WTC11 (cell line): ENCODE measurements at places on chromosomes 1 and 21.

GRCh38 chr1:205748403-205749233 is 1.4 kb downstream of the NUCKS1 start:
- no peak for DNase-seq

DNA sequence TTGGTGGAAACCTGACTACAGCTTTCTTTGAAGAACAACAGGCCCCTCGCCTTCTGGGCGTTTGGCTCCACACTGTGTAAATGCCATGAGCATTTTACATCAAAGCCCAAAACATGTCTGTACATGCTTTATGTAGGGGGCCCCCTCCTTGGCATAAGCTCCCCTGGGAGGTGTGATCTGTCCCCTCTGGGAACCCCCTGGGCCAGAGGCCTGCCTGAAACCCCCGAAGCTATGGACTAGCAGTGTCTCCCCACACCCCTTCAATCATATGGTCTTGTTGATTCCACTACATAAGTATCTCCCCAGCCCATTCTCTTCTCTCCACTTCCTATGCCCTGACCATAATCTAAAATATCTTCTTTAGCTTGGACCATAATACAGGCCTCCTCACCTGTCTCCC is 241.5 kb downstream of the C1orf94 start:
- DNase-seq, result no peak

GRCh38 chr1:66175098-66175497 is 358.9 kb upstream of the SGIP1 start:
- no peak for DNase-seq

DNA sequence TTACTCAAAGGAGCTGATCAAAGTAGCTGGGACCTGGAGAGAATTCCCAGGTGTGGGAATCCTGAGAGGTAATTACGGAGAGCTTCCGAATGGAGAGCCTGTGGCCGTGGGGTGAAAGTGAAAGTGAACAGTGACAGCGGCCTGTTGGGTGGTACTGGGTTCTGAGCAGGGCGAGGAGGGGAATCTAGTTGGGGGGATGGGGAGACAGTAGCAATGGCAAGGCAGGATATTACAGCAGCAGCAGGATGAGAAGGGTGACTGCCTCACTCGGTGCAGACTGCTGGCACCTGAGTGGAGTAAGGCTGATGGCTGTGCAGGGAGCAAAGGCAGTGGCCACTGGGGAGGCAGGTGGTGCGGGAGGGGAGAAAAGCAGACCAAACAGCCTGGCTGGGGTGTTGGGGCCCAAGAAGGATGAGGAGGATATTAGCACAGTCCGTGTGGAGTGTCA is 70.3 kb upstream of the PRDX6 start:
- no peak for DNase-seq

GRCh38 chr1:1086911-1087341 is 12.8 kb upstream of the RNF223 start:
- DNase-seq, result no peak

DNA sequence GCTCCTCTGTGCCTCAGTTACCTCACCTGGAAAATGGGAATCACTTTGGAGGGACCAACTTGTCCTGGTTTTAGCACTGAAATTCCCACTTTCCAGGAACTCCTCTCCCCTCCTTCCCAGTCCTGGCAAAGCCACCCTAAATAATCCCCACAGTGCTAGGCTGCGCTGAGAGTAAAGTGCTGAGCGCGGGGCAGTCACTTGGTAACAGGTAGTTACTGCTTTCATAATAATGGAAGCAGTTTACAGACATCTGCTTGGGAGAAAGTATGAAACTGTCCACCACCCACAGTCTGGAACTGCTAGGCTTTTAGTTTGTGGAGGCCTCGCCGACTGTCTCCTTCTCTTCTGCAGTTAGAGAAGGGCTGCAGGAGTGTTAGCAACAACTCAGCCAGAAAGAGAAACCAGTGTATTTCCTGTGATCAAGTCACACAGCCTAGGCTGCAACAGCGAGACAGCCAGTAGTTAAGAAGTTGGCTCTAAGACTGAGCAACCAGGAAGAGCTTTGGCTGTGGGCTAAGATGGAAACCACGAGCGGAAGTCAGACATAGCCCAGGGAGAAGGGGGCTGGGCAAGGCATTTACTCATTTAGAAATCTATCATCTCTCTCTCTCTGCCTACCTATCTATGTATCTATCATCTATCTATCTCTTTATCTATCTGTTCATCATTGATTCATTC is 30.8 kb upstream of the ABCG1 start:
- no peak for DNase-seq

- DNase-seq, result no peak
Observed at GRCh38 chr1:174366946-174367345, 80.8 kb upstream of the GPR52 start.

DNA sequence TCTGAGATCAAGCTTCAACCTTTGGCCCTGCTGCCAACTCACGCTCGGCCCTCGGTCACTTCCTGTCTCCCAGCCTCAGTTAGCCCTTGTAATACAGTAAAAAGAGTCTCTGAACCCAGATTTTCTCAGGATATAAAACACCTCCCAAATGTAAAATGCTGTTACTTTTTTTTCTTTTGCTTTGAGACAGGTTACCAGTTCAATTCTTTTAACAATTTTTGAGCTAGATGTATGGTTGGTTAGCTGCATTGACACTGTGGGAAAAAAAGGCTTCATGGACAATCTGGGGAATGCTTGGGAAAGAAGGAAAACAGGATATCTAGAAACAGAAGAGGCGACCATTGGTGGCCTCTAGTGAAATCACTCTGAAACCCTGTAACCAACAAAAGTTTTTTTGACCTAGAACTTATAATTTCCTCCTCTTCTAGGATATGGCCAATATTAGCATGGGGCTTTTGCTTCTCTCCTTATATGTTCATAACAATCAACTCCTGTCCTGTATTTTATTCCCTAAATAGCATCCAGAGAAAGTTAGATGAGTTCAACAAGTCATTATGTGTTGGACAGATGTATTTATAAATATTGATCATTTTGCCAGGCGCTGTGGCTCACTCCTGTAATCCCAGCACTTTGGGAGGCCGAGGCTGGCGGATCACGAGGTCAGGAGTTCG is 1.3 kb downstream of the CMPK1 start:
- DNase-seq, result no peak

DNA sequence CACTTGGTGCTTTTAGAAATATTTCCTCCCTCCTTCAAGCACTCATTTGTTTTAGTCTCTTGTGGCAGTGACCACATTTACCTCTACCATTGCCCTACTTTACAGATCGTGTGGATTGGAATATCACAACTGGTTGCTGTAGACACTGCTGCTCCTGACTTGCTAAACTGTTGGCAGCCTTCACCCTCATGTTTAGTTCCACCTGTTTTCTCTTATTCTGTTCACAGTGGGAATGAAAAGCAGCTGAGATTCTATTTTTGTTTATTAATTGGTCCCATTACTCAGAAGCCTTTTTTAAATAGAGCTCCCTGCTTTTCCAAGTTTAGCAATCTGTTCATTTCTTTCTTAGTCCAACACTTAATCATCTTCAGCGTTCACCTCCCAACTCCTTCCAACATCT is 308.9 kb downstream of the RWDD3 start:
- no peak for DNase-seq

DNA sequence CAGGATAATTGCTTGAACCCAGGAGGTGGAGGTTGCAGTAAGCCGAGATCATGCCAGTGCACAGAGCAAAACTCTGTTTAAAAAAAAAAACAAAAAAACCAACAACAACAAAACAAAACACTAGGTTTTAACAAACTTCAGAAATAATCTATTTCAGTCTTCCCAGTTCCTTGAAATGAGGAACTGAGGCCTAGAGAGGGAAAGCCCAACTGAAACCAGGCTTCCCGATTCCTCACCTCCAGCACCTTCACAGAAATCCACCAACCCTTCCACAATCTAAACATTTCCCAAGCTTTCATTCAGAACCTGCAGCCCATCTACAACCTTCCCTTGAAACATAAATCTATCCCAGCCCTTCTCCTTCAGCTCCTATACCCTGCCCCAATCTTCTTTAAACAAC is 612 bp upstream of the CD52 start:
- DNase-seq, result no peak
